Esophagus squamous epithelium (tissue), 5 donors: ENCODE measurements at places on chromosomes 16 and 17. TPM values are rescaled to one million over a fixed set of nuclear protein-coding genes. Genes with fewer than 3 reads are reported as not detected.

The NAGLU gene
- 39.0 TPM for total RNA-seq

The SLFN14 gene
- not detected for total RNA-seq

The CD300LB gene
- total RNA-seq: 0.19 TPM

The GP1BA gene
- not detected for total RNA-seq

DNA sequence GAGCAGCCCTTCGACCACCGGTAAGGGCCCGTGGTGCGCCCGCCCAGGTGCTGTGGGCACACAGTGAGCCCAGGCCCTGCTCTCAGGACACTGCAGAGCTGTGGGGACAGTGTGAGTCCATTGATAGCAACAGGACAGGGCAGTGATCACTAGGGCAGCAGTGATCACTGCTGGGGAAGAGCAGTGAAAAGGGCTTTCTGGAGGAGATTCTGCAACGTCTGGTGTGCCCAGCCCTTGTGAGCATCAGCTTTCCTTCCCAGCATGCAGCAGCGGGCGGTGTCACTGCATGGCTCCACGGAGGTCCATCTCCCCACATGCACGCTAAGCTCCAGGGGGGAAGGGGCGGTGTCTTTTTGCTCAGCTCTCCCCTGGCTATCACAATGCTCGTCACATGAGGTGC lies 32.1 kb downstream of the MAP1LC3B start:
- DNase-seq: no peak
- no peak overlapping the region for H3K4me3 ChIP-seq
- no peak overlapping the region for H3K27ac ChIP-seq
- H3K27me3 ChIP-seq: no peaks in the 10 kb centered on the region
- H3K36me3 ChIP-seq: no peaks in the 10 kb centered on the region

GRCh38 chr17:78940708-78941107 lies 15.5 kb upstream of the TIMP2 start:
- no peak overlapping the region for H3K4me3 ChIP-seq
- H3K36me3 ChIP-seq: no peaks in the 10 kb centered on the region
- no peak overlapping the region for H3K27ac ChIP-seq
- H3K4me1 ChIP-seq: peaks cover 2% of the 10 kb centered on the region
- H3K27me3 ChIP-seq: peaks cover 3% of the 10 kb centered on the region

DNA sequence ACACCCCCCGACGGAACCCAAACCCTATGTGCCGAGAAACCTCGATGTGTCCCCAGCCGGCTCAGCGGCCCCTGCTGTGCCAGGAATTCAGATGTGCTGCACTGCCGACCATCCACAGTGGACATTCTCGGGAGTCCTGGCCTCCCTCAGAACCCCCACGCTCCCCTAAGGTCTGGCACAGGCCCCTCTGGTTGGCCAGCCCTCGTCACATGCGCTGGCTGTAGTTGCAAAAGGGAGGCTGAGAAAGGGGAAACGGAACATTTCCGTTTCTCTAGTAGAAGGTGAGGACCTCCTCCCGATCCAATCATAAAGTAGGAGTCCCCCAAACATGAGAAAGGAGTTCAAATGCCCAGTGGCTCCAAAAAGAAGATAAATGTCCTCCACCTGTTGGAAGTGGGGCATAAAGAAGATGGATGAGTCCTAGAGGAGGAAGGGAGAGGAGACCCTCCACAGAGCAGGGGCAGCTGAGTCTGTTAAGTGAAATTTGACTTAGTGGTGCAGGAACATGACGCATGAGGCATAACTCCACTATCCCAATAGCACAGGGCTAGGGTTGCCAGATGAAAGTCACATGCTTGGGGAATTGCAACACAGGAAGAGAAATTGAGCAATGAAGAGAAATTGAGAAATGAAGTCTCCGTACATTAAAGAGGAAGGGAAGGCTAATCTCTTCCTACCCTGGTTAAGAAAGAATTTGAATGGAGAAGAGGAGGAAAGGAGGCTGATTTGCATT lies 49.3 kb upstream of the WSB1 start:
- no peaks in the 10 kb centered on the region for H3K27me3 ChIP-seq
- H3K4me1 ChIP-seq: peaks cover 43% of the 10 kb centered on the region
- no peak overlapping the region for H3K4me3 ChIP-seq

- no peaks in the 10 kb centered on the region for H3K4me1 ChIP-seq
- no peaks in the 10 kb centered on the region for H3K27me3 ChIP-seq
- DNase-seq: no peak
- peaks cover 14% of the 10 kb centered on the region for H3K36me3 ChIP-seq
These were observed 137.7 kb downstream of the CEP112 start for GRCh38 chr17:66054242-66054641.

- peaks cover 16% of the 10 kb centered on the region for H3K4me1 ChIP-seq
- no peak overlapping the region for H3K27ac ChIP-seq
- no peak for DNase-seq
- H3K27me3 ChIP-seq: no peaks in the 10 kb centered on the region
These were observed 13.6 kb downstream of the OR1D5 start for GRCh38 chr17:3049705-3050295.

- no peak for DNase-seq
- no peak overlapping the region for H3K4me3 ChIP-seq
- no peaks in the 10 kb centered on the region for H3K36me3 ChIP-seq
- peak overlapping the region; percentile 50 for H3K27ac ChIP-seq
These were observed 30.5 kb downstream of the NSMCE1 start for GRCh38 chr16:27238016-27238587.

- no peaks in the 10 kb centered on the region for H3K27me3 ChIP-seq
- DNase-seq: no peak
- no peak overlapping the region for H3K27ac ChIP-seq
- no peaks in the 10 kb centered on the region for H3K36me3 ChIP-seq
- no peak overlapping the region for H3K4me3 ChIP-seq
These were observed 24.4 kb downstream of the YWHAE start for GRCh38 chr17:1375615-1376014.

- H3K4me3 ChIP-seq: no peak overlapping the region
- no peaks in the 10 kb centered on the region for H3K4me1 ChIP-seq
- H3K27me3 ChIP-seq: no peaks in the 10 kb centered on the region
- DNase-seq: no peak
These were observed 118.2 kb downstream of the CDK5R1 start for GRCh38 chr17:32604966-32605365.

GRCh38 chr16:73420676-73421075 lies 372.7 kb upstream of the ZFHX3 start:
- no peaks in the 10 kb centered on the region for H3K4me1 ChIP-seq
- H3K27me3 ChIP-seq: no peaks in the 10 kb centered on the region
- no peaks in the 10 kb centered on the region for H3K36me3 ChIP-seq

GRCh38 chr17:73841431-73842060 lies 197.3 kb upstream of the SDK2 start:
- H3K36me3 ChIP-seq: no peaks in the 10 kb centered on the region
- no peak for DNase-seq
- H3K27me3 ChIP-seq: peaks cover 51% of the 10 kb centered on the region

DNA sequence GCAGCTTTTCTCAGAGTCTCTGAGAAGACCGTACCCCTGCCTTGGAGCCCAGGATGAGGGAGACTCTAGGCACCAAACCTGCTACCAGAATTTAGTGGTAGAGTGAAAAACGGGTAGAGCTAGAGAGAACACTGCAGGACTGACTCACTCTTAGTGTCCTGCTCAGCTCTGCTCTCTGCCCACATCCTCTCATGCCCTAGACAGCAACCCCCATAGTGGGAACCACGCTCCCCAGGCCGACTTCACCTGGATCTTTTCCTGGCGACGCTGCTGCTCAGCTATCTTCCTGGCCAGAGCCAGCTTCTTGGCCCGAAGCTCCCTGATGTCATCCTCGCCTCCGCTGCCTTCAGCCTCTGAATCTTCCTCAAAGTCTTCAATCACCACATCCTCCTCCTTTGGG lies 26.7 kb downstream of the HIC1 start:
- H3K27ac ChIP-seq: no peak overlapping the region
- H3K4me1 ChIP-seq: peaks cover 27% of the 10 kb centered on the region
- no peaks in the 10 kb centered on the region for H3K27me3 ChIP-seq

DNA sequence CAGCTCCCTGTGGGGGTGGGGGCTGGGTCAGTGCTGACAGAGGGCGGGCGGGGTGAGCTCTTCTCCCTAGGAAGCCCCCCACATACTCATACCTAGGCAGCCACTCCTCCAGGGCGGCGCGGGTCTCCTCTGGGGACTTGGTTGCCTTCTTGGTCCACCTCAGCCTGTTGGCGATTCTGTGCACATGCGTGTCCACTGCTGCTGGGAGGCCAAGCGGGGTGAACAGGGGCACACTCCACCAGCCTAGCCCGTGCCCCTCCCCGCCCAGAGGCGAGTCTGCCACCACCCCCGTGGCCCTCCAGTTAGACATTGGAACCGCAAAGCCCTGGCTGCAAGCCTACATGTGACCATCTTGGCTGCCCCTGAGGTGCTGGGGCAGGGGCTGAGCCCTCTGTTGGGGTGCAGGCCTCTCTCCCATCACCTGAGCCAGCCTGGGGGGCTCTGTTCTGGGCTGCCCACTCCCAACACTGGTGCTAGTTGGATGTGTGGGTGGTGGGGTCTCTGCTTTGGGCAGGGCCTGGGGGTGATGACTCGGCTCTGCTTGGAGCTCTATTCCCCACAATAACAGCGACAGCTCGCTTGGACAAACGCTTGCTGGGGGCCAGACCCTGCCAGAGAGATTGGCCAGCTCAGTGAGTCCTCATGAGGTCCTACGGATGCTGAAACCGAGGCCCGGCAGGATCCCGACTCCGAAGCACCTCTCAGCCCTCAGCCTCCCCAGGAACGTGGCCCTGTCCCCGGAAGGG lies 7.4 kb downstream of the NTHL1 start:
- H3K4me3 ChIP-seq: no peak overlapping the region
- peak overlapping the region; percentile 84 for H3K27ac ChIP-seq
- peaks cover 100% of the 10 kb centered on the region for H3K4me1 ChIP-seq
- H3K36me3 ChIP-seq: no peaks in the 10 kb centered on the region
- no peak for DNase-seq

DNA sequence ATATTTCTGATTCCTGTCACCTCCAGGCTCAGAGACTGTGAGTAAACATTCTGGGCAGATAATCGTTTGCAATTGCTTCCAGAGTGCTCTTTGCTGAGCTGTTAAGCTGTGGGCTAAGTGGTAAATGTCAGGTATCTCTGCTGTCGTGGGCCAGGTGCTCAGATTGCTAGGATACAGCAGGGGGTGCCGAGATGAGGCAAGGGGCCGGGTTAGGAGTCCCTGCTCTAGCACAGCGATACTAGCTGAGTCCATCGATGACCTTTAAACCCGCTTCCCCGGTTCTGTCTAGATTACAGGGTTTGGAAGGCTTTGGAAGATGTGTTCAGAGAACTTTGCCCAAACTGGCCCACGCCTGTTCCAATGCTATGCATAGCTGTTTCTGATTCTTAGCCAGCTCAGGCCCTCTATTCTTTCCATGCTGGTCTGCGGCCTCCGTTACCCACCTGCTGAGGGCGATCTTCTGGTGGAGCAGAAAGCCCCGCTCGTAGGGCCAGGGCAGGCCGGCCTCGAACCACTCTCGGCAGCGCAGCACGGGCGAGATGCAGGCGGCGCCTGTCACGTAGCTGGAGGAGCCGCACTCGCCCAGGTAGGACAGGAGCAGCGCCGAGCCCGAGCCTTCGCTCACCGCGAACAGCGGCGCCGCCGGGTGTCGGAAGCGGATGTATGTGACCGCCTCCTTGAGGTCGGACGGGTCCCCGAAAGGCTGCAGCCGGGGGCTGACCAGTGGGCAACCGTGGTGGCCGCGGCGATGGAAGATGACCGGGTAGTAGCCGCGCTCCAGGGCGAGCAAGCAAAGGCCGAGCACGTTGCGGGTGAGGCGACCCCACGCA lies 979 bp downstream of the ABHD15 start:
- H3K27me3 ChIP-seq: no peaks in the 10 kb centered on the region
- no peak for DNase-seq
- H3K4me3 ChIP-seq: peak overlapping the region; percentile 68
- H3K4me1 ChIP-seq: peaks cover 29% of the 10 kb centered on the region
- no peaks in the 10 kb centered on the region for H3K36me3 ChIP-seq
